ENCODE measurements at places on chromosomes 7 and 10. TPM values are rescaled to one million over a fixed set of nuclear protein-coding genes. Genes with fewer than 3 reads are reported as not detected.
A peak's percentile ranks its signal among the peaks of the same experiment; 100 is the strongest.

DNA sequence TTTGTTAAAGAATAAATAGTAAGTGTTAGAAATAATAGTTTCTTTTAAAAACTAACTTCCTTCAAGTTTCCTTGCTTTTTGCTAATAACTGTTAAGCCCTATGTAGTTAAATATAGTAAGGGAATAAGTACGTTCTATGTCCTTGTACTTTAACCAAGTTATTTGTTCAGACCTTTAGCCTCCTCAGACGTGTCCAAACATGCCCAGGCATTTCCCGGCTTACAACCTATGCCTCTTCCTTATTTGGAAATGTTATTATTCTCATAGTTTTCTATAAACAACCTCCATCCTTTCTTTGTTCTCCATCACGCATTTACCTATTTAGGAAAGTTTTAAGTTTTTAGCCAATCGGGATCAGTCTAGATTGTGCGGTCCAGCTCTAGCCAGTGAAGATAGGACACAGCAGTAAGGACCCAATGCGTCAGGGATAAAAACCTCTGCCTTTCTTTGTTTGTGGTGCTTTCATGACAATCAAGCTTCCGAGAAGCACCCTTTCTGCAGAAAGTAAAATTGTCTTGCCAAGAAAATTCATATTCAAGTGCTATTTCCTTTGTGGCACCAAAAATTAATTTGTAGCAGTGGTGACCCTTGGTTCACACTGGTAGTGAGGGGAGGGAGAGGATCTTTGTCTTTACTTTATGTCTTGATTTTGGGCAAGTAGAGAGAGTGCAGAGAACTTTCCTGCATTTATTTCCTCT is 851.3 kb upstream of the POM121L12 start:
- DNase-seq = no peak

PGAM2 gene
- total RNA-seq = 1,131 TPM

OR2A5 gene
- total RNA-seq = not detected

FAM25A gene
- total RNA-seq = not detected

ACBD7 gene
- total RNA-seq = not detected

DNA sequence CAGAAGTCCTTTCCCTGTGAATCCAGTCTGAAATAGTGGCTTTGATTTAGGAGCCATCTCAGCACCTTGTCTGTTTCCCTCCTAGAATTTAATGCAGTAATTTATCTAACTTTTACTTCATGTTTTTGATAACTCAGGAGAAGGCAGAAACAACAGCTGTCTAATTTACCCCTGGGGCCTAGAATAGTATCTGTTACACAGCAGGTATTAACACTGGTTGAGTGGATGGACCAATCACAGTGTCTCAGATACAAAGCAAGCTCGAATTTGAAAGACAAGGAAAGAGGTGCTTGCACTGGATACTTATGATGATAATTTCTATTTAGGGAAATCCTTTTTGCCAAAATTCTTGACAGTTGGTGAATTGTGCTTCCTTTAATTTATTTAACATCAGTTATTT is 23.4 kb downstream of the CHRM2 start:
- DNase-seq = no peak

GRCh38 chr7:69603937-69604494 is 5.7 kb downstream of the AUTS2 start:
- DNase-seq = no peak

DNA sequence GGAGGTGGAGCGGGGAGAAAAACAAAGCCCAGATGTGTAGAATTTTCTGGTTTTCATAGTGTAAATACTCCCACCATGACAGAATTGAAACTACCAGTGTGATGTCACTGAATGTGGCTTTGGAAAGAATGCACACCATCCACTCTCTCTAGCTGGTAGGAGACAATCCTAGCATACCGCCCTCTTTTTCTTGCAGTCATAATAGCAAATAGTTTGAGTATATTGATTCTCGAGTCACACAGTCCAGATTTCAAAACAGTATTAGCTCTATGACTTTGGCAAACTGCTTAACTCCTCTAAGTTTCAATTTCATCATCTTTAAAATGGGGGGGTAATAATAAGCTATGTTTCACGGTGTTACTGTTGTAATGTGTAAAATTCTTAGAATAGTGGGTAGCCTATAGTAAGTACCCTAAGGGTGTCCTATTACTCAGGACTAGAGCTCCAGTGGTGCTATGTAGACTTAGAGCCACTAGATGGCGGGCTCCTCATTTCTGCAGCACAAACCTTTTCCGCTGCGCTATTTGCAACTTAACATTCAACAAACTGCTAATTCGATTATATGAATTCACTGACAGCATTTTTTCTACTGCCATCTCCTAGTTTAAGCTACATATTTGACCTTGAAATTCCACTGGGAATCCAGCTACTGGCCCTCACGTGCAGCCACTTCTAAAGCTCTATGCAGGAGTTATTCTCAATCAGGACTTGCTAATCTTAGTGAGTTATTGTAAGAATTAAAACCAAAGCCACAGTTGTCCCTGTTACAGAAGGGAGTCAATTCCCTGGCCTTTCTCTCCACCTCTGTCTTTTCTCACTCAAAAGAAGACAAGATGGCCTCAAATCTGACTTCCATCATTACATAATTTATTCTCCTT is 18.7 kb downstream of the TAS2R40 start:
- peak; percentile 60 for DNase-seq

Measured in Right ventricle myocardium superior (tissue), 1 donor.